HTR-8/SVneo (cell line): ENCODE measurements at places on chromosomes 6 and 20.

DNA sequence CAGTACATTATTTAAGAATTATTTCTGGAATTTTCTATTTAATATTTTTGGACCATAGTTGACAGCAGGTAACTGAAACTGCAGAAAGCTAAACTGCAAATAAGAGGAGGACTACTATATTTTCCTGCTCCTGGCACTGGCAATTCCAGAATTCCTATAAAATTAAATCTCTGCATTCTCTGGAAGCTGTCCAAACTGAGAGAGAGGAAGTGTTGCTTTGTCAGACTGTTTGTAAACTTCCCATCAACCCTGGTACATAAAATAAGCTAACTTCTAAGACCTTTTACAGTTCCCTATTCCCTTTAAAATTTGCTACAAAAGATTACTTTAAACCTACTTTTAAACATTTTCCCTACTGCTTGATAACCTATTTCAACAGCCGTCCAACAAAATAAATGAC is 196.1 kb upstream of the RUNX2 start:
- peak; percentile 37 for DNase-seq

DNA sequence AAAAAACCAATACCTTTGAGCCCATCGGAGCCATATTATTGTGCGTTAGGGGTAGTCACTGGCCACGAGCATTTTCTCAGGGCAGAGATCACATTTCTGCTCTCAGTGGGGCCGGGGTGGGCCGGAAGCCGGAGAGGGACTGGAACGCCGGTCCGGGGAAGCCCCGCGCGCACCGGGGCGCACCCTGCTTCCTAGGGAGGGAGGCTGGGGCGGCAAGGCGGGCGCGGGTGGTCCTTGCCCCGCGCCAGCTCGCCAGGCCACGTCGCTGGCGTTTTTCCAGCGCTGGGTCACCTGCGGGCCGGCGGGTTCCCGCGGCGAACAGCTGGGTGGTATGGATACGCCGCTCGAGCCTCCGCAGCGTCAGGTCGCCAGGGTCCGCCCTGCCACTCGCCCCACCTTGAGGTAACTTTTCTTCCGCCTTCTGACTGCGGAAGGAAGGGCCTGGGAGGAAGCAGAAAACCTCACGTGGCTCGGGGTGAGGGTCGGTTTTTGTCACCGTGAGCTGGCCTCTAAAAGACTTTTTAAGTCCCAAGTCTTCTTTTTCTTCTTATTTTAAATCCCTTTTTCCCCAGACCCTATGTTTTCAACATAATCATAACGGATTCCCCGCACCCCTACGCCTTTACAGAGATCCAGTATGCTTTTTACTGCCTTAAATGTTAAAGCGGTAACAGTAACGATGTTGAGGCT is 2.7 kb upstream of the EEF1A1 start:
- peak; percentile 51 for DNase-seq

GRCh38 chr6:108914235-108915022 is 66.2 kb downstream of the ARMC2 start:
- no peak for DNase-seq

DNA sequence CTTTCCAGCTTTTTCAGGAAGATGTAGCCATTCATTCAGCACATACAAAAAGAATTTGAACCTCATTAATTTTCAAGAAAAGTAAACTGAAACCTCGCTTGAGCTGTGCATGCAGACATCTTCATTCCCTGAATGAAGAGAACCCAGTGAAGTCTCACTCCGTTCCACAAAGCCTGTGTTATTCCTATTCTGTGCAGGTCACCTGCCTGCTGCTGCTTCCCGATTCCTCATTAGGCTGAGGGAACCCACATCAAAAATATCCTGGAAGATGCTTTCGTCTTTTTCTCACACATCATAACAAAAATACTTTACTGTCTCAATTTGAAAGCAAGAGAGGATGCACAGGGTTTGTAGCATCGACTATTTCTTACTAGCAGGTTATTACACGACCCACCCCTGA is 40.1 kb downstream of the TRMT6 start:
- DNase-seq = no peak

- no peak for DNase-seq
These were observed 40.1 kb downstream of the ILRUN start for GRCh38 chr6:34656378-34657036.

- no peak for DNase-seq
These were observed 408.4 kb upstream of the FLRT3 start for GRCh38 chr20:14745830-14746229.

- DNase-seq = no peak
These were observed 10.8 kb downstream of the APMAP start for GRCh38 chr20:24981790-24982189.

DNA sequence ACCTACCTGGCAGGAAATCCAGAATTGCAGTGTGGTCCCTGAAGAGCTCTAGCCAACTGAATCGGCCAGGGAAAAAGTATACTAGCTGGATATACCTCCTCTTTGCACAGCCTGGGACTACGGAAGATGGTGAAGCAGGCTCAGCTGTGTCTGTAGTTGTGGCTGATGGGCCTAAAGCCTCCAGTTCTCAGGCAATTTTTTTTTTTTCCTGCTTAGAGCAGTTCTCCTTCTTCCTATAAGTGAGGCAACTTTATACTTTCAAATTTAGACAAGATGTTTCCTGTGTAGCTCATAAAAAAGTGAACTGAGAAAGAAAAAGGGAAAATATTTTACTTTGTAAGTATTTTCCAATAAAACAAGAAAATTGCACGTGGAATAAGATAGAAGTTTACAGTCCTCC is 172.9 kb downstream of the CARMIL1 start:
- no peak for DNase-seq

DNA sequence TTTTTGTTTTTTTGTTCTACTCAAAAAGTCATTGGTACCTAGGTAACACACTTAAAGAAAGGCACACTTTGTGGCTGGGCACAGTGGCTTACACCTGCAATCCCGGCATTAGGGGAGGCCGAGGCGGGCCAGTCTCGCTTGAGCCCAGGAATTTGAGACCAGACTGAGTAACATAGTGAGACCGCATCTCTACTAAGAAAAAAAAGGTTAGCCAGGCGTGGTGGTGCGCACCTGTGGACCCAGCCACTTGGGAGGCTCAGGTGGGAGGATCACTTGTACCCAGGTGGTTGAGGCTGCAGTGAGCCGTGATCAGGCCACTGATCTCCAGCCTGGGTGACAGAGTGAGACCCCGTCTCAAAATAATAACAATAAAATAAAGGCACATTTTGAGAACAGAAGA is 67.4 kb upstream of the BHLHE23 start:
- no peak for DNase-seq

DNA sequence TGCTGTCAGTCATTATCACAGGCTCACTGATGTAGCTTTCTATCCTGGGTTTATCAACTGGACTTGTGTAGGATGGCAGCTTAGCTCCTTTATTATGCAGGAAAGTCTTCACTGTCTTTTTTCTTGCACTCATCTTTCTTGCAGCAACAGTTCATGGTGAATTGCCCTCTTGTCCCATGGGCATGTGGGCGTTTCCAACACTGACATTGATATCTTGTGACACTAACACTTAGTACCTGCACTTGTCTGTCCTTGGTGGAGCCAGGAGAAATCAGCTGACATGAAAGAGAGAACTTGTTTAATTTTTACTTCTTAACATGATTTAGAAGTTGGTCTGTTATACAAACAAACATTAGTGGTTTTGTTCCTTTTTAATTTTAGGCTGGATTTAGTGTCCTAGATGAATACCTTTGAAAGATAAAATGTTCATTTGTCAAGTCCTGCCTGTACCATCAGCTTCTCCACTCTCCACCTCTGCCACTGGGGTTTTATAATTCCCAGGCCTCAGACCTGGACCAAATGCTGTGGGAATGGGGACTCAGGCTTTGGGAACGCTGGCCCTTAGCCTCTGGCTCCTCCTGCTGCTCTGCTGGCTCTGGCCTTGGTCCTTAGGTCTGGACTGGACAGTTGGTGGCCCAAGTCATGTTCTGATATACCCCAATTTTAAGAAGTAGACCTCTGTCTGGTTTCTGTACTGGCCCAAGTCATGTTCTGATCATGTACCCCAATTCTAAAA is 161.0 kb upstream of the LAMP5 start:
- DNase-seq = no peak

DNA sequence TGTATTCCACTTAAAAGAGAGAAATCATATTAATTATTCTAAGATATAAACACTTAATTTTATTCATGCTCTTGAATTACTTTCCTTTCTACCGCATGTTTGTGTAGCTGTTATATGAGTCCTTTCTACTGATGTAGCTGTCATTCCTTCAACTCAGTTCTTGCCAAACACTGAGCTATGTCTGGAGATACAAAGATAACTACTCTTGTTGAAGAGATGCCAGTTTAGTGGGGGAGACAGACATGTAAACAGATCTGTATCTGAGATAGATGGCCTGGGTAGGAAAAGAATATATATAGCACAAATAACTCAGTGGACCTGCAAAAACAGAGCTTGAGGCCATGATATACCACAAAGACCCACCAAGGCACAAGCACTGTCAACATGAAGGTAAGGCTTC is 157.3 kb downstream of the BTBD9 start:
- no peak for DNase-seq

GRCh38 chr6:131124336-131125071 is 10.8 kb upstream of the AKAP7 start:
- DNase-seq = no peak

- no peak for DNase-seq
These were observed 183.4 kb downstream of the ERMARD start for GRCh38 chr6:169934699-169935347.

- DNase-seq = no peak
These were observed 59.3 kb downstream of the UBE3D start for GRCh38 chr6:83006270-83006905.

DNA sequence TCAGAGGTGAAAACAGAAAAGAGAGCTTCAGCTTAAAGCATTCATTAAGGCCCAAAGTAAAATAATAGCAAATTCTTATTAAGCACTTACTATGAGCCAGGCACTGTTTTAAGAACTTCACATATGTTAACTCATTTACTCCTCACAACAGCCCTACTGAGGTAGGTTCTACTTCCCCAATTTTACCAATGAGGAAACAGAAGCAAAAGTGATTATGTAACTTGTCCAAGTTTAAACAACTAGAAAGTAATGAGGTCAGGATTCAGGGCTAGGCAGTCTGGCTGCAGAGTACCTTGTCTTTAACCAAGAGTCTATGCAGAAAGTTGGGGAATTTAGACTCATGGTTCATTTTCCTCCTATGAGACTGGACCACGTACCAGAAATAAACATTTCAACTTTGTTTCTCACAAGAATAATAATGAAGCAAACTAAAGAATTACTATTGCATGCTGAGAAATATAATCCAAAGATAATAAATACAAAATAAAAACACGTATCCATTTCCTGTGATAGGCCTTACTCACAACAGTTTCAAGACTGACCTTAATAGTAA is 3.8 kb downstream of the COL21A1 start:
- DNase-seq = no peak

GRCh38 chr6:131911951-131912350 is 39.2 kb downstream of the CCN2 start:
- no peak for DNase-seq

- DNase-seq = no peak
These were observed 13.8 kb upstream of the ZBP1 start for GRCh38 chr20:57633945-57634491.

GRCh38 chr20:34337982-34338726 is 24.9 kb upstream of the ITCH start:
- DNase-seq = no peak

GRCh38 chr6:154363821-154364220 is 7.2 kb upstream of the IPCEF1 start:
- no peak for DNase-seq

- no peak for DNase-seq
These were observed 49.6 kb upstream of the DSN1 start for GRCh38 chr20:36823121-36823520.

GRCh38 chr20:60036746-60037499 is 78.7 kb downstream of the CDH26 start:
- DNase-seq = peak; percentile 53

GRCh38 chr20:62772103-62772611 is 24.1 kb upstream of the MRGBP start:
- no peak for DNase-seq

GRCh38 chr6:2558861-2559801 is 191.6 kb downstream of the MYLK4 start:
- DNase-seq = no peak

GRCh38 chr6:121426686-121427085 is 8.8 kb upstream of the GJA1 start:
- DNase-seq = no peak

- DNase-seq = no peak
These were observed 6.7 kb downstream of the TTLL2 start for GRCh38 chr6:167331565-167331964.

- no peak for DNase-seq
These were observed 77.6 kb upstream of the STXBP5 start for GRCh38 chr6:147126618-147127022.

DNA sequence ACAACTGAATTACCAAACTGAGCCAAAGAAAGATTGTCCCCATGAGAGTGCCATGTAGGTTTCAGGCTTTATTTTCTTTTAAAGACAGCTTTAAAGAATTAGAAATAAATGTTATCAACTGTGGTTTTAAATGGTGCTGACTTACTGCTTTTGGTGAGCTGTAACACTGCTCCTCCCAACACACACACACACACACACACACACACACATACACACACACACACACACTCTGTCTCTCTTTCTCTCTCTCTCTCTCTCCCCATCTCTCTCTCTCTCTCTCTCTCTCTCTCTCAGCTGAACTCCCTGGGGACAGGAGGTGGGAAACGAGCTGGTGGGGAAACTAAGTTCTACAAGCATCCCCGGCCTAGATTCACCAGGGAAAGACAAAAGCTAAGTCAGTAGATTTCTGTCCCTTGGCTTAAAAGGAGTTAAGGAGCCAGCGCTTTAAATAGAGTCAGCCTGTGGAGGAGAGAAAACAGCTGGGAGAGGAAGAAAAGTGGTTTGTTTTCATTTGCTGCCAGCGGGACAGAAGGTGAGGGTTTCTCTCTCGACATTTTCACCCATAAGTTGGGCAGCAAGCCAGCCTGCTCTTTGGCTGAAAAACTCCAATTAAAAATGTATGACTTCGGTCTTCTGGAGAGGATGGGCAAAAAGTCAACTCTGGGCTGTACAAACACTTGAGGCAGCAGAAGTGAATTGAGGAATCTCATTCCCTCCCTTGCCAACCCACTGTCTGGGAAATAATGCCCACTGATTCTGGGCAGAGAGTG is 27.4 kb downstream of the CBLN4 start:
- DNase-seq = no peak

- no peak for DNase-seq
These were observed 297.2 kb downstream of the GJA1 start for GRCh38 chr6:121732641-121733040.

DNA sequence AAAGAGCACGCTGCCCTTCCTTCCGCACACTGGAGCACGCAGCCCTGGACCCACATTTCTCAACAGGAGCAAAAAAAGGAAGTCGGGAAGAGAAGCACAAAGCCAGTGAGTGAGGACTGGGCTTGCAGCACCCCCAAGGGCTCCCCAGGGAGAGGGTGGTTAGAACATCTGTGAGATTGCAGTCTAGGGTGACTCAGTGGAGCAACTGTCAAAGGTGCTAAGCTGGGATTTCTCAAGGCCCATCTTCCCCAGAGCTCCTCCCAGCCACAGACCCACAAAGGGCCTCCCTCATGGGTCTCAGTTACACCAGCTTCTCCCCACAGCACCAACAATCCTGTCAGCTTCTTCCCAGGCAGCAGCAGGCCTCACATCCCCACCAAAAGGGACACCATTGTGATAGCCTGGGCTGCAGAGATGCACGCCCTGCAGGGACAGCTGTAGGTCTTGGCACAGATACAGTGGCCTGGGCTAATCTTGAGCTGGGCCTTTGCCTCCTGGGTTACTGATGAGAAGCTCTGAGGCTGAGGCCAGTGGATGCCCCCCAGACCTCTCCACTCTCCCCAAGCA is 39.6 kb upstream of the CD93 start:
- no peak for DNase-seq

- no peak for DNase-seq
These were observed 82.0 kb downstream of the SERAC1 start for GRCh38 chr6:158086054-158086503.

GRCh38 chr6:148416330-148416965 is 73.8 kb downstream of the SASH1 start:
- DNase-seq = no peak
